ENCODE measurements at places on chromosomes 4 and X. TPM values are rescaled to one million over a fixed set of nuclear protein-coding genes. Genes with fewer than 3 reads are reported as not detected.

The MID1 gene
- 6.5 TPM for total RNA-seq

The IBSP gene
- not detected for total RNA-seq

The PSAPL1 gene
- not detected for total RNA-seq

The MAGEA12 gene
- total RNA-seq = not detected

The MYL5 gene
- total RNA-seq = 16.8 TPM

DNA sequence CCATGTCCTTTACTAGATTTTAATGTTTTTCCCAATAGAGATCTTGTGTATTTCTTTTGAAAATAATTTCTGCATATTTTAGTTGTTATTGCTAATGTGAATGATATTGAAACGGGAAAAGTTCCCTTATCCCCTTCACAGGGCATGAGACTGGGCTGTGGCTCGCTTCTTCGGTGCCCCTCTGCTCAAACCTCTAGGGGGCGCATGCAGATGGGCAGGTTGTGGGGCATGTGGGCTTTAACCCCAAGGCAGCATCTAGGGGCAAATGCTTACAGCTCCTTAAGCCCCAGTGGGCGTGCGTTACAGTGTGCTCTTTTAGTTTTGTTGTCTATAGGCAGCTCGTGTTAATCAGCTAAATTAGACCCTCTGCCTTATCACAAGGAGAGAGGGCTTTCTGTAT, 194.7 kb downstream of the OPHN1 start:
- no peaks in the 10 kb centered on the region for H3K36me3 ChIP-seq
- peak; percentile 2 for DNase-seq
- no peaks in the 10 kb centered on the region for H3K4me1 ChIP-seq
- no peak overlapping the region for H3K27ac ChIP-seq
- no peaks in the 10 kb centered on the region for H3K27me3 ChIP-seq
- H3K4me3 ChIP-seq = no peak overlapping the region

DNA sequence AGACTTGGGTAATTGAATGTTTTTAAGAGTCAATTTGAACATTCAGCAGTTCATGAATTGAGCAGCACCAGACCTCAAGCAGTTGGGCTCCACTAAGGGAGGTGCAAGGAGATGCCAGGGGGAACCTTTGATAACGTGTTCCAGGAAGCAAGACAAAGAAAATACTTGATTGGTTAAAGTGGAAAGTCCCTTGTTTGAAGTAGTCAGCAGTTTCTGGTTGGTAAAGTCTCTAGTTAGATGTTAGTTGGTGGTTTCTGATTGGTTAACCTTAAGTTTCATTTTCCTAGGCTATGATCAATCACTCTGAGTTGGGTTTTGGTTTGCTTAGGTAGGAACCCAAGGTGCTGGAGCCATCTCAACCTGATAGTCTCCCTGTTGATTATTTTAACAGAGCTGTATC, 4.0 kb downstream of the HERC6 start:
- no peaks in the 10 kb centered on the region for H3K36me3 ChIP-seq
- H3K27me3 ChIP-seq = no peaks in the 10 kb centered on the region
- no peak for DNase-seq
- no peaks in the 10 kb centered on the region for H3K4me1 ChIP-seq
- no peak overlapping the region for H3K4me3 ChIP-seq
- no peak overlapping the region for H3K27ac ChIP-seq

- H3K27me3 ChIP-seq = peaks cover 14% of the 10 kb centered on the region
- H3K27ac ChIP-seq = no peak overlapping the region
- no peak overlapping the region for H3K4me3 ChIP-seq
- no peak for DNase-seq
These were observed 10.5 kb downstream of the FGF5 start for GRCh38 chr4:80276931-80277330.

GRCh38 chrX:72712094-72712755, 1.9 kb downstream of the PHKA1 start:
- no peak overlapping the region for H3K4me3 ChIP-seq
- no peaks in the 10 kb centered on the region for H3K36me3 ChIP-seq
- peak overlapping the region; percentile 81 for H3K27ac ChIP-seq

DNA sequence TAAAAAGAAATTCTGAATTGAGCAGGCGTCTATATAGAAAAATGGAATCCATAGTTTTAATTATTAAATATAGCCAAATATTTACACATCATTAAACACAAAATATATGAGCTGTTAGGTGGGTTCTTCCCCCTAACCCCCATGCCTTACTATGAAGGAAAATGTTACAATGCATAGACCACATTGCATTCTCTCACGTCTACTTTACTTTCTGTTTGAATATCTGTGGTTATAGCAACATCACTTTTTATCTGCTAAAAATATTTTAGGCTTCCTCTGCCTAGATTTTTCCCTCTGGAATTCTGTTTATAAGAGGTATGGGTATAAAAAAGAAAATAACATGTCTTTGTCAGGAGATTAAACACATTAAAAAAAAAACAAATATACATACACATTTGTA, 73.1 kb downstream of the MAML3 start:
- no peaks in the 10 kb centered on the region for H3K36me3 ChIP-seq
- H3K4me3 ChIP-seq = no peak overlapping the region
- no peaks in the 10 kb centered on the region for H3K27me3 ChIP-seq
- no peak overlapping the region for H3K27ac ChIP-seq

GRCh38 chr4:125225806-125226205, 88.9 kb upstream of the FAT4 start:
- H3K27me3 ChIP-seq = no peaks in the 10 kb centered on the region
- no peaks in the 10 kb centered on the region for H3K4me1 ChIP-seq
- no peak overlapping the region for H3K27ac ChIP-seq
- DNase-seq = no peak

DNA sequence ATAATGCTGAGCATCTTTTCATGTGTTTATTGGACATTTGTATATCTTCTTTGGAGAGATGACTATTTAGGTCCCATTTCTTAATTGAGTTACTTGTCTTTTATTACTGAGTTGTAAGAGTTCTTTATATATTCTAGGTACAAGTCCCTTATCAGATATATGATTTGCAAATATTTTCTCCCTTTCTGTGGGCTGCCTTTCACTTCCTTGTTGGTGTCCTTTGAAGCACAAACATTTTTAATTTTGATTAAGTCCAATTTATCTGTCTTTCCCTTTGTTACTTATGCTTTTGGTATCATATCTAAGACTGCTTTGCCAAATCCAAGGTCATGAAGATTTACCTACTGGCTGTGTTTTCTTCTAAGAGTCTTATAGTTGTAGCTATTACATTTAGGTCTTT, 113.2 kb downstream of the HNRNPD start:
- H3K4me1 ChIP-seq = no peaks in the 10 kb centered on the region
- H3K27me3 ChIP-seq = no peaks in the 10 kb centered on the region
- no peaks in the 10 kb centered on the region for H3K36me3 ChIP-seq
- H3K27ac ChIP-seq = no peak overlapping the region

DNA sequence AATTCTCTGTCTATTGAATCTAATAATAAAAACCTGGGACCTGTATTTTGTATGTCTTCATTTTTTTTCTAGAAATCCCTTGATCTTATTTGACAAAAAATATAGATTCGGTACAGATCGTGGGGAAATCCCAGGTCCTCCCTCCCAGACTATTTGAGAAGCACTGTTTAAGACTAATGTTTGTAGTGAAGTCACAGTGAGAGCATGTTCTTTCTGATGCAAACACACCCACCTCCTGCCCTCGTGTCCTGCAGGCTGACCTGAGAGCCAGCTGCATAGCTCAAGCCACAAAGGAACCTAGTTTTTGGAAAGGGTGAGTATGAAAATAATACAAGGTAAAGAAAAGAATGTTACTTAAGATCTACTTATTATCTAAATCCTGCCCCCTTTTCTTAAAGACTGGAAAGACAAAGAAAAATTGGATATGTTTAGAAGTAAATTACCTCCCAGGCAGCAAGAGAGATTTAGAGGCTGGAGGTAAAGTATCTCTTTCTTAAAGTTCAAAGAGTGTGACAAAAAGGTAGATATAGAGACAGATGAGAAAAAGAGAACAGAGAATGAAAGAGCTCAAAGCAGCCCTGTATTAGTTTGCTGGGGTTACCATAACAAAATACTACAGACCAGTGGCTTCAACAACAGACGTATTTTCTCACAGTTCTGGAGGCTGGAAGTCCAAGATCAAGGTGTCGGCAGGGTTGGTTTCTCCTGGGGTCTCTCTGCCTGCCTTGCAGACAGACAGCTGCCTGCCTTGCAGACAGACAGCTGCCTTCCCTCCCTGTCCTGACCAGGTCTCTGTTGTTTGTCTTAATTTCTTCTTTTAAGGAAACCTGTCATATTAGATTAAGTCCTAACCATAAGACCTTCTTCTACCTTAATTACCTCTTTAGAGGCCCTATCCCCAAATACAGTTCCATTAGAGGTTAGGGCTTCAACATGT, 20.4 kb upstream of the DCTD start:
- H3K27me3 ChIP-seq = peaks cover 2% of the 10 kb centered on the region
- no peak overlapping the region for H3K4me3 ChIP-seq
- no peak overlapping the region for H3K27ac ChIP-seq
- no peak for DNase-seq
- no peaks in the 10 kb centered on the region for H3K4me1 ChIP-seq

- H3K4me1 ChIP-seq = no peaks in the 10 kb centered on the region
- H3K27ac ChIP-seq = no peak overlapping the region
- H3K36me3 ChIP-seq = no peaks in the 10 kb centered on the region
- H3K4me3 ChIP-seq = no peak overlapping the region
- no peak for DNase-seq
These were observed 46.9 kb upstream of the VEGFC start for GRCh38 chr4:176839656-176840055.

DNA sequence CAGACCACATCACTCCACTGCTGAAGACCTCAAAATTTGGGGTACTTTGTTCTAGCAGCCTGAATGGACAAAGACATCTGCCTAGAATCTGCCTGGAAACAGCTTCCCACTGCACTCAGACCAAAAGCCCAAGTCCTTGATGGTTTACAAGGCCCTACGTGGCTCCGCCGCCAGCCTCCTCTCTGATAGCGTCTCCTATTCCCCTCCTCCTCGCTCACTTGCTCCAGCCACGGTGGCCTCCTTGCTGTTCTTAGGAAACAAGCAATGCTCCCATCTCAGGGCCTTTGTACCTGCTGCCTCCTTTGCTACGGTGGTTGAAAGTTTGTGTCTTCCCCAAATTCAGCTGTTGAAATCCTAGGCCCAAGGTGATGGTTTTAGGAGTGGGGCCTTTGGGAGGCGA, 34.7 kb upstream of the SORCS2 start:
- H3K4me3 ChIP-seq = no peak overlapping the region
- no peak for DNase-seq
- no peaks in the 10 kb centered on the region for H3K27me3 ChIP-seq
- H3K4me1 ChIP-seq = peaks cover 17% of the 10 kb centered on the region

GRCh38 chr4:16694884-16695276, 203.6 kb downstream of the LDB2 start:
- no peaks in the 10 kb centered on the region for H3K4me1 ChIP-seq
- DNase-seq = no peak
- H3K27me3 ChIP-seq = no peaks in the 10 kb centered on the region

All from adrenal gland (tissue), 19 donors.